Stimulated activated CD8-positive, alpha-beta memory T cell treated with anti-CD3 and anti-CD28 coated beads, Interleukin-2, amount 100 ng/mL, for 1 hour (primary cell): ENCODE measurements at places on chromosomes 6 and 20.

DNA sequence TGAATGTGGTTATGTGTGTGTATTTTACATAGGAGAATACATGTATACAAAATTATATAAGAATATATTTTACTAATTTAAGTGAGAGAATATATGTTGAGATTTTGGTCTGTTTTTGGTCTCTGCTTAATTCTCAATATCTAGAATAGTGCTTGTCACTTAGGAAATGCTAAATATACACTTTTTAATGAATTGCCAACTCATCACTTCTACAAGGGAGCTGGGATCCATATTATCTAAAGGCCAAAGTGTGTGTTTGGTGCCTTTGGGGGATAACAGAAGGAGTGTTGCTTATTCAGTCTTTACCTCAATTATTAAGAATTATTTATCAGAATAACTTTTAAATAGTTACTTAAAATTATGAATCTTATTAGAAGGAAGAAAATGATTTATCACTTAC is 1304.8 kb downstream of the HACE1 start:
- DNase-seq = no peak

GRCh38 chr6:10180138-10181074 is 234.5 kb downstream of the TFAP2A start:
- DNase-seq = no peak

DNA sequence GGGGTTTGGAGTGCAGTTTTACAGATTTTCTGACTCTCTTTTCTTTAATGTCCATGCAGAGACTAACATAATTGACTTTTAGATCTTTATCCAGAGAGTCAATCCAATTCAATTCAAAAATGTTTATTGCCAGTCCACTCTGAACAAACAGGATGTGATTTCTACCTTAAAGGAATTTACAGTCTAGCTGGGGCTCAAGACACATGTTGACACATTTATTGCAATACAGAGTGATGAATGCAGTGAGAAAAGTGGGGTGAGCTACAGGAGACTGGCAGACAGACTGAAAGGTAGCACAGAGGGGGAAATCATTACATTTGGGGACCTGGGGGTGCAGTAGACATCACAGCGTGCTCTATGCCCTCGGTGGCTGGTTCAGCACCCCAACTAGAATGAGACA is 193.9 kb downstream of the SLC24A3 start:
- no peak for DNase-seq

DNA sequence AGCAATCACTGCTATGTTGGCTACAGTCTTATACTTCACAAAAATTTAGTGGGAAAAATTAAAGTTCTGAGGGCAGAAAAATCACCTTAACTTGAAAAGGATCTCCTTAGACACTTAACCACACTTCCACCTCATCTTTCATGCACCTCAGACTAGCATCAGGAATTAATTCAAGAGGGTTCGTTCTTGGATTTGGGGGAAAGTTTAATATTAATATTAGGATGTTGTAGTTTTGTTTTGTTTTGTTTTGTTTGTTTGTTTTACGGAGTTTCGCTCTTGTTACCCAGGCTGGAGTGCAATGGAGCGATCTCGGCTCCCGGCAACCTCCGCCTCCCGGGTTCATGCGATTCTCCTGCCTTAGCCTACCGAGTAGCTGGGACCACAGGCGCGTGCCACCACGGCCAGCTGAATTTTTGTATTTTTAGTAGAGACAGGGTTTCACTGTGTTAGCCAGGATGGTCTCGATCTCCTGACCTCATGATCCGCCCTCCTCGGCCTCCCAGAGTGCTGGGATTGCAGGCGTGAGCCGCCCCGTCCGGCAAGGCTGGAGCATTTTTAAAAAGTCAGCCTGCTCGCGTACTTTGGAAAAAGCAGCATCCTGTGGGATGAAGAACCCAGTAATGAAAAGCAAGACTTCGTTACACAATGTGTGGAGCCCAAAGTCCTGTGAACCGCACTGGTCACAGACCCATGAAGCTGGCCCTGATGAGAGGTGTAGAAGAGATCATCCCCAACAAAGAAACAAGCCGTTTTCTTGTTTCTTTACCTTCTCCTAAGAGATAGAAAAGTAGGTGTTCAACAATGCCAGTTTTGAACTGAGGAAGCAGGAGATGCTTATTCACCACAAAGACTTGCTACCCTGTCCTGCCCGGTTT is 194.9 kb downstream of the GPX5 start:
- DNase-seq = no peak

- DNase-seq = no peak
These were observed 60.1 kb upstream of the LRRC1 start for GRCh38 chr6:53734473-53735299.

GRCh38 chr6:144675231-144675861 is 390.2 kb downstream of the UTRN start:
- no peak for DNase-seq

GRCh38 chr6:18425218-18425617 is 38.1 kb downstream of the RNF144B start:
- DNase-seq = no peak

DNA sequence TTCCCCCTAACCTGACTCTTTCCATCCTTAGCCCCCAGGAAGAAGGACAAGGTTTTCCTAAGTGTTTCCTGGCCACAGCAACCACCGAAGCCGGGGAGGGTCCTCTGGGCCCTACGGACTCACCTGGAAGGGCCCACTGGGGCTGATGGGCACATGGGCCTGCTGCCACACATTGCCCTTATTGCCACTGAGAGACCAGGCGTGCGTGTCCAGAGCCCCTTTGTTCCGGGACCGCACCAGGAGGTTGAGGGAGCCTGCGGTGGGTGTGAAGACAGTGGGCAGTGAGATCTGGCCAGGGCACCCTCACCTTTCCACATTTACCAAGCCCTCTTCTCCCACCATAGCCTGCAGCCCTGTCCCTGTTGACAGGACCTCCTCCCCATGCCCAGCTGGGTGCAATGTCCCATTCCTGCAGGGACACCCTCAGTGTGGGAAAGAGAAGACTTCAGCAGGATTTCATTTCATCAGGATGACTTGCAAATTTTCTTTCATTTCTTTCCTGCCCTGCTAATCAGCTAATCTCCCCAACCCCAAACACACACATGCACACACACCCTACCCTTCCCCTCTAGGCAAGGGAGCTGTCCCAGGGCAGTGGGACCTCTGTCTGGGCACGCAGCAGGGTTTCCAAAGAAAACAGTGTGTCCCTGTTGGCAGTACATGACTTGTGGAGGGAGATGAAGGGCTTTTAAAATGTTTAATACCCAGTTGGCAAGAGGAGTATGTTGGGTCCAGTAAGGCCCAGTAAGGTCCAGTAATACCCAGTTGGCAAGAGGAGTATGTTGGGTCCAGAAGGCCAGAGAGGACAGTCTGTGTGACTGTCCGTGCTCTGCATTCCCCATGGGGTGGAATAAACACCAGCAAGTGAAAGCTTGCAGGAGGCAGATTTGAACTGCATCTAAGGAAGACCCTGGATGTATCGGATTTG is 59.0 kb downstream of the MDGA1 start:
- no peak for DNase-seq

DNA sequence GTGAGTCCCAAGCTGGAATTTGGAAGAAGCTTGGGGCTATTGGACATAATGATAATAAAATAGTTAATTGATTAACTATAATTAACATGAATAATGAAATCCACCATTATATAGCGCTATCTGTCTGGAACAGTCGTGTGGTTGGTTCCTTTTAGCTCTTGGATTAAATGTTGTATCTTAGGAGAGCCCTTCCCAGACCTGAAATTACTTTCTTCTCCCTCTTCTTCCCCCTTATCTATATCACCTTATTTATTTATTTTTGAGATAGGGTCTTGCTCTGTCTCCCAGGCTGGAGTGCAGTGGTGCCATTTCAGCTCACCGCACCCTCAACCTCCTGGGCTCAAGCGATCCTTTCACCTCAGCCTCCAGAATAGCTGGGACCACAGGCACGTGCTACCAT is 64.6 kb downstream of the NCOA3 start:
- DNase-seq = no peak

DNA sequence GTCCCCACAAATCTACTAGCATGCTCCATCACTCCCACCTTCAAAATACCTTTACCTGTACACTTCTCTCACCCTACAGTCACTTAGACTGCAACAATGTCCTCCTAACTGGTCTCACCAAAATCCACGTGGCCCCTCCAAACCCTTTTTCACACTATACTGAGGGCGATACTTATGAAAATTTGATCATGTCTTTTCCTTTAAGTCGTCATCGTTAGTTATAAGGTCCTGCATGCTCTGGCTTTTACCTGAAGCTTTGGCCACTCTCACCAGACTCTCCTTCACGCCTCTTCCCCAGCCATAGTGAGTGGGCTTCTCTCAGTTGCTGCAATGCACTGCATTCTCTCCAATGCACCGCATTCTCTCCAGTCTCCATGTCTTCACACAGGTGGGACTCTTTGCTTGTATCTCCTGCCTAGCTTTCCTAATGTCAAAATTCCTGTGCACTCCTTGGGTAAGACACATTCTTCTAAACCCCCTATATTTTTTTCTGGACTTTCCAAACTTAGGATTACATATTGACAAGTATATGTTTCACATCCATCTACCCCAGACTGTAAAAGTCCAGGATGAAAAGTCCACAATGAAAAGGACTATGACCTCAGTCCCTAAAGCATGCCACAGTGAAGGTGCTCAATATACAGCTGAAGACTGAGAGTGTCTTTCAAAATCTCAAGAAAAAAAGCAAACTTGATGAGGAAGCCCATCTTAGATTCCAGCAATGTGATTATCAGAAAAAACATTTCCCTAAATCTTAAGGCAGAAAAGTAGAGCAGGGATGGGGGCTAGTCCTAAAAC is 24.7 kb downstream of the PTPRK start:
- DNase-seq = no peak

DNA sequence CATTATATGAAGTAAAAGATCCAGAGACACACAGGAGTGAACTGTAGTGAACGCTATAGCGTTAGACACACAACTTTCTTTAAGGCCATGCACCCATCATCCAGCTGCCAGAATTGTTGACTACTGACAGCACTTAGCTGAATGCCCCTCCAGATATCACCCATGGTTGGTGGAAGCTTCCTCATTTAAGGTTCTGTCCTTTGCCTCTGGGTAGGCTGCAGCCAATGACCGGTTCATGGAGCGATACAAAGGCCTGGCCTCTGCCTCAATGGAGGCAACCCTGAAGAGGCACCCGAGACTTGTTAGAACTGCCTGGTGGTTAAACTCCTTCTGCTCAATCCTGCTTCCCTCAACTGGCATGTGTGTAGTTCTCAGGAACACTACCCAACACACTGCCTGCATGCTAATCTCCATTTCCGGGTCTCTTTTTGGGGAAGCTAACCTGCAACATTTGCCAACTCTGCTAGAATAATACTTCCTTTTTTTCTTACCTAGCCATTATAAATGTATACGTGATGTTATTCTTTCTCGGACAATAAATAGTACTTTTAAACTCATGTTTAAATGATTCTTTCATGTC is 49.8 kb upstream of the THEMIS start:
- no peak for DNase-seq

DNA sequence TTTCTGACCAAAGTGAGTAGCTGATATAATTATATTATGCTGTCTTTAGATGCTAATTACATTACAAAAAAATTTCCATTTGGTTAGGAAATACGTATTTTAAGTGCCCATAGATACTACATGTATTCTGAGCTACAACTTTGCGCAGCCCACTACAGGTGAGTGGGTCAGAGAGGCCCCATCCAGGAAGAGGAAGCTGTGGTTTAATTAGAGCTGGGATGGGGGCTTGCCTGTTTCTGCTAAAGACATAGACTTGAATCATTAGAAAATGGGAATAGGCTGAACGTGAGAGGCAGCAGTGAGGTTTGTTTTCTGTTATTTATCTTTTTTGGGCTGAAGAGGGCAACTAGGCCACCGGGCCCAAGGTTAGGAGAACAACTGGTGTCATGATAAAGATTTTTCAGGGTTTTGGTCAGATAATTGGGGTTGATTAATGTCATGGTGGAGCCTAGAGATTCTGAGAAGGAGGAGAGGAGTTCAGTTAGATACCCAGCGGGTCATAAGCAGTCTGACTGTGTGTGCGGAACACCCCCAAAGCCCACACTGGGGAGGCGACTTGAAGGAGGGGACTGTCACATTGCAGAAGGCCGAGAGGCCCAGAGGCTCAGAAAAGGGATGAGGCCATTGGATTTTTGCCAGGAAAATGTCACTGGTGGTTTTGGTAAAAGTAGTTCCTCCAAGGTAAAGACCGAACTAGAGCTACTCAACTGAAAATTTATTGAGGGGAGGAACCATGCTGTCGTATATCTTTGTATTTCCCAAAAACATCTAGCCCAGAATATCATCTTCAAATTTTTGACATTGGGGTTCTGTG is 14.5 kb upstream of the IRF4 start:
- DNase-seq = no peak

GRCh38 chr6:20572288-20572687 is 38.0 kb downstream of the CDKAL1 start:
- DNase-seq = no peak

DNA sequence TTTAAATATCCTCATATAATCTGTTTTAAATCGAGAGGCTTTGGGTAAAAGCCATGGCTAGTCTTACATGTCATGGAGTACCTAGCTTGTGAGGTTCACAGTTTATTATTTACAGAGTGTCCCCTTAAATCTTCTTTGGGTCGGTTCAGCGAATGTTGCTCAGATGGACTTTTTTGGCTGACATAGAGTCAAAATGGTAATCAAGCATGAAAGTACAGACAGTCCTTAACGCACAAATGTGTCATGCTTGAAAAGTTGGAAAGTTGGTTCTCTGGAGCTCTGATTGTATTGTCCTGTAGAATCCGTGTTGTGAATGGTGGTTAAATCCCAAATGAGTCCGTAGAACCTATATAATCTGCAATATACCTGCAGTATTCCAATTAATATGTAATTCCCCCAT is 22.0 kb downstream of the PTPN1 start:
- no peak for DNase-seq

GRCh38 chr20:2253256-2253655 is 42.5 kb upstream of the TGM3 start:
- no peak for DNase-seq

DNA sequence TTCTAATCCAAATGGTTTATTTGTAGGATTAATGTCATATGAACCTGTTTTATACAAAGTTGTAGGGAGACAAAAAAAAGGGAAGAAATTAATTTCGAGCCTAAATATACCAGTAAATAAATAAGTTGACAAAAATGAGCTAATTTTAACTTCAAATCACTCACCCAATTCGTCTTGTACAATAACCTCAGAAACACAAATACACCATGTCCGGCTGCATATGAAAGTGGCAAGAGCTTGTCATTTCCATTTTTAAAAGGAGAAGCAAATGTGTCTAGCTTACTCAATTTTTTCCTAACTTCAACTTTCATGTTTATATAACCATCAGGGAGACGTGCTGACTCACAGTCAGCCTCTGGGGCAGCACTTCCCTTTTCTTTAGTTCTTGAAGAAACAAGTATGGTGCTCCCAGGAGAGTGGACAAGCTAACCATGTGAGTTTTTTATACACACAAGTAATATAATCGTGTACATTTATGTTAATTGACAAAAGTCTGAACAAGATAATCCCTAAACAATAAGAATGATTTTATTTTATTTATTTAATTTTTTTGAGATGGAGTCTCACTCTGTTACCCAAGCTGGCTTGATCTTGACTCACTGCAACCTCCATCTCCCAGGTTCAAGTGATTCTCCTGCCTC is 55.5 kb upstream of the SGK1 start:
- DNase-seq = no peak
